Neural crest cell (in vitro differentiated cells): ENCODE measurements at places on chromosomes 16 and 17.

DNA sequence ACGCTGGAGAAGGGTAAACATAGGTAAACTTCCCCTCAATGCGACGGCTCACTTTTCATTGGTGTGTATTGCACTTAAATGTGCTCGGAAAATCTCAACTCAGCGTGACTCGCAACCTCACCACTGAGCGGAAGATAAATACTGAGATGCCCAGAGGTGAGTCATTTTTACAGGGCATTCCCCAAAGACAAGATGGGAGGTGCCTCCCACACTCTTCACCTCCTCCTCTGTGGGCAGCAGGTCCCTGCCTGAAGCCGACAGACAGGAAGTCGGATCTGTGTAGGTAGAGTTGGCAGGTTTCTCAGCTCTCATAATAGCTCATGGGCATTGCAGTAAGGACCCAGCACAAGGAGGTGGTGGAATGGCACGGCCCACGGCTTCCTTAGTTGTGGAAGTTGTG is 274.6 kb upstream of the HSBP1 start:
- no peak for DNase-seq

- DNase-seq, result no peak
Measured at GRCh38 chr17:54439816-54440215, 460.8 kb upstream of the TOM1L1 start.

DNA sequence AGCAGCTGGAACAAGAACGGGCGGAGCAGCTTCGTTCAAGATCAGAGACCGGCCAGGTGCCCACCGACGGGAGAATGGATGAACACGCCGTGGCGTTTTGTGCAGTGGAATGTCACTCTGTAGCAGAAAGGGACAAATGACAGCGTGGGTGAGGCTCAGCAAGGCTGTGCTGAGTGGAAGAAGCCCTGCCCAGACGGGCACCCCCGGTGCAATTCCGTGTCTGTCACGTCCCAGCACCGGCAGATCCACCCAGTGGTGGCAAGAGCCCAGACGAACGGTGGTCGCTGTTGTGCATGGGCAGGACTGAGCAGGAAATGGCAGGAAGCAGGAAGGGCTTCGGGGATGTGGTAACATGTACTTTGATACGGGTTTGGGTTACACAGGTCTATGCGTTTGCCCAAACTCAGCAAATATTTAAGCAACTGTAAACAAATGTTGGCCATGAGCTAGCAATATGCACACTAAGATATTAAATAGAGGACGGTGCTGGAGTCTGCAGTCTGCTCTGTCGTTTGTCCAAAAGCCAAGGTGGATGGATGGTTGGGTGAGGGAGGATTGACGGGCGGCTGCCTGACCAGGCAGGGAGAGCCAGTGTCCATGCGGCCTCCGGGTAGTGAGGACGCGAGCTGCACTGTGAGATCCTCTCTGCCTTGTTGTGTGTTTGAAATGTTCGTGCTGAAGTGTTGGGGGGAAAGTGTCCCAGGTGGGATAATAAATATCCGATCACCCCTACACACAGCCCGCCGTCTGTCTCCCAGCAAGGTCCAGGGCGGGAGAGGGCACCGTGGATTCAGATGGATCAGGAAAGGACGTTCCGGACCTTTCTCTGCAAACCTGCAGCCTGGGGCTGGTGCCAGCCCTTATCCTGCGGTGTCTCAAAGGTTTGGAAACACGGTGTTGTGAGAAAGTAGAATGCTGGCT is 48.4 kb downstream of the COX4I1 start:
- DNase-seq, result no peak

GRCh38 chr16:1126586-1126985 is 26.3 kb upstream of the CACNA1H start:
- DNase-seq, result no peak

GRCh38 chr17:67456103-67456502 is 79.0 kb downstream of the PITPNC1 start:
- no peak for DNase-seq

DNA sequence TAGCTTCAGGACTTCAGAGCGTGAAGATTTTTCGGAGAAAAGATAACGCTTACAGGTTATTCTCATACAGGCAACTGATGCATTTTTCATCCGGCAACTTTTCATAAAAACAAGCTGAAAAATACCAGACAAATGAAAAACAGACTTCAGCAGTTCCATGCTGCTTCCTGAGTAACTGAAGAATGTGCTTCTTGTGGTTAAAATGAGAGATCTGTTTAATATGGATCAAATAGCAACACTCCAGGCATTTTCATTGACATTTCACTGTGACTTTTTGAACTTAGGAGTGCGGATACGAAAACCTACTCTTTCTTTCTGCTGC is 705 bp upstream of the PITPNC1 start:
- no peak for DNase-seq

DNA sequence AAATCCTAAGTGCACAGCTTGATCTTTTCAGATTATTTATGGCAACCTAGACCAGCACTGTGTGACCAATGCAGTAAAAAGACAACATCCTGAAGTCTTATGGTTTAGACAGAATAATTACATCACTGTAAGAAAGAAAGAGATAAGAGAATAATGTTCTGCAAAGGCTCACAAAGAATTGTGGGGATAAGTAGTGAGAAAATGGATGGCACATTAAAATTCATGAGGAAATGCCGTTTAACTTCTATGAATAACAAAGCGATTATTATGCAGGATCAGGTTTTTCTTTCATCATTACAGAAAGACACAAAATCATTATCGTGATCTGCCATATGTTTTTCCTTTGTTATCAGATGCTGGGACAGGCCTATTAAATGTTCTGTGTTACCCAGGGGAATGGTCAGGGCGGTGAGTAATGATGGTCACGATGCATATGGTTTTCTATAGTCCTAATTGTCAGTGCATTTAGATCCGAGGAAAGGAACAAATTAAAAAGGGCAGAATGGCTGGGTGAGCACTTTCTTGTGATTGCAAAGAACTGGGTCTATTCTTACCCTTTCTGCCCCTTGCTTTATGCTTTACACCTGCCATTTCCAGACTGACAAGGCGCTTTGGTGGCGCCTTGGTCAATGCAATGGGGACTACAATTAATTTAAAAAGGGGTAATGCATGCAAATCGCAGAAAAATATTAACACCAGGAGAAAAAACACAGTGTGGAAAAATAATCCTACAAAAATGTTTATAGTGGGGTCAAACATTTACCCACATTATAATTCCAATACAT is 18.1 kb upstream of the DHX40 start:
- DNase-seq, result no peak

GRCh38 chr16:27805828-27806351 is 255.9 kb downstream of the KATNIP start:
- no peak for DNase-seq

- no peak for DNase-seq
Measured at GRCh38 chr17:61537264-61537771, 53.7 kb downstream of the NACA2 start.

GRCh38 chr16:85334718-85335583 is 222.7 kb upstream of the CIBAR2 start:
- peak; percentile 21 for DNase-seq

GRCh38 chr17:32912218-32912897 is 15.6 kb upstream of the TMEM98 start:
- DNase-seq, result no peak

GRCh38 chr17:30296499-30297080 is 4.8 kb upstream of the BLMH start:
- DNase-seq, result no peak

DNA sequence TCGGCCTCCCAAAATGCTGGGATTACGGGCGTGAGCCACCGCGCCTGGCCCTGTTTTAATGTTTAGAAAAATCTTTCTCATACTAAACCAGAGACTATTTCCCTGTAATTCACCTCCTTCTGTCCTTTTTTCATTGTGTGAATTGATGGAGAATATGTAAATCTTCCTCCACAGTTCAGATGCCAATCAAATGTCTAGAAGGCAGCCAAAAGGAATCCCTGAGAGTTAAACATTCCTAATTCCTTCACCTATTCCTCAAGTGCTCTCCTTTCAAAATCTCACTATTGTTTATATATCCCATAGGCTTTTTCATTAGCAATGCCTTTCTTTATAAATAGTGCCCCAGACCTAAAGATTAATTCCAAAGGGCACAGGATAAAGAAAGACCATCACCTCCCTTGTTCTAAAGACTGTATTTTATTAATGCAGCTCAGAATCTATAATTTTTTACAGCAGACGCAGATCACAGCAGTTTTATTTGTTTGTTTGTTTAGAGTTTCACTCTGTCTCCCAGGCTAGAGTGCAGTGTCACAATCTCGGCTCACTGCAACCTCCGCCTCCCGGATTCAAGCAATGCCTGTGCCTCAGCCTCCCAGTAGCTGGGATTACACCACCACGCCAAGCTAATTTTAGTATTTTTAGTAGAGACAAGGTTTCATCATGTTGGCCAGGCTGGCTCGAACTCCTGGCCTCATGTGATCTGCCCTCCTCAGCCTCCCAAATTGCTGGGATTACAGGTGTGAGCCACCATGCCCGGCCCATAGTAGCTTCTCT is 30.5 kb downstream of the COPZ2 start:
- DNase-seq, result no peak

GRCh38 chr16:47724115-47724785 is 263.1 kb downstream of the PHKB start:
- no peak for DNase-seq

- DNase-seq, result no peak
Measured at GRCh38 chr16:66020046-66020445, 346.4 kb upstream of the CDH5 start.

- DNase-seq, result no peak
Measured at GRCh38 chr17:57948555-57949420, 6.4 kb downstream of the CUEDC1 start.

- DNase-seq, result no peak
Measured at GRCh38 chr17:57902800-57903759, 52.1 kb downstream of the CUEDC1 start.

DNA sequence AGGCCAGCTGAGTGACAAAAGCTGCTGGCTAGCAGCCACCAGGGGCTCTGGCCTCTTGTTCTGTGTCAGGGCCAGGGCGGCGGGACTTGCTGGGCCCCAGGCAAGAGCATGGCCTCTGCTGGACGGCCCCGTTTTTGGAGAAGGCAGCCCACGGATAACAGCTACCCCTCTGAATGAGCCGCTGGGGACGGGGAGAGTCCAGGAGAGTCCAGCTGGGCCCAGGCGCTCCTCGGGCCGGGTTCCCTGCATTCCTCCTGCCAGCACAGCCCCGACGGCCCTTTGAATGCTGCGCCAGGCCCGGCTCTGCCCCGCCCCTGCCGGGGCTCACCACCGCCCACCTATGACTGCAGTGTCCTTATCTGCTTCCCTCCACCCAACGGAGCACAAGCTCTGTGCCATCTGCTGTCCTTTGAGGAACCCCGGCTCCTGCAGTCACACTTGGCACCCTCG is 33.4 kb downstream of the SLC7A5 start:
- DNase-seq, result no peak

- DNase-seq, result no peak
Measured at GRCh38 chr16:749010-749409, 8.2 kb upstream of the CIAO3 start.

- no peak for DNase-seq
Measured at GRCh38 chr17:1779571-1780131, 17.8 kb downstream of the SERPINF1 start.

DNA sequence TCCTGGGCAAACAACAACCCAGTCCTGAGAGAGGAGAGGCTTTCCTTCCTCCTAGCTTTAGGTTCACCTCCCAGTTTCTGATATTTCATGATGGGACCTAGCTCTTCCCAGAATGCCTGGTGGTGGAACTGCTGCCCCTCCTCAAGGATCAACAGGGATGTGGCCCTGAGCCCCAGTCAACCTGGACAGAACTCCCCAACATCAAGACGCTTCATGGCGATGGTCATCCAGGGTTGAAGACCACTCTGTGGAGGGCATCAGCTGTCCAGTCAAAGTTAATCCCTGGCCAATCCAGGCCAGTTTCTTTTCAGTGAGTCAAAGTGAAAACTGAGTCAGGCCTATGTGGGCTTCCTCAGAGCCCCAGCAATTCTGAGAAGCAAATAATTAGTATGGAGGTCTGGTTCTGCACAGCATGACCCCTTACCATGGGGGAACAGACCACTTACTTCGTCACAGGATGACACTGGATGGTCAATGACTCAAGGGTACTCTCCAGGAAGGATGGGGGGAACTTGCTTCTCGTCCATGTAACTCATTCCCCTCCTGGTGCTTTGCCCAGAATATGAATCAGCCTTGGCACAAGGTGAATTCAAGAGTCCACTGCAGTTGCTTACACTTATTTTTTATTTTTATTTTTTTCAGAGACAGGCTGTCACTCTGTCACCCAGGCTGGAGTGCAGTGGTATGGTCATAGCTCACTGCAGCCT is 14.7 kb upstream of the XYLT2 start:
- DNase-seq, result no peak

- no peak for DNase-seq
Measured at GRCh38 chr16:2469399-2470233, 1.5 kb upstream of the NTN3 start.

- no peak for DNase-seq
Measured at GRCh38 chr16:79436885-79437284, 163.7 kb downstream of the MAF start.

GRCh38 chr17:3917391-3917931 is 1.2 kb upstream of the P2RX1 start:
- no peak for DNase-seq

DNA sequence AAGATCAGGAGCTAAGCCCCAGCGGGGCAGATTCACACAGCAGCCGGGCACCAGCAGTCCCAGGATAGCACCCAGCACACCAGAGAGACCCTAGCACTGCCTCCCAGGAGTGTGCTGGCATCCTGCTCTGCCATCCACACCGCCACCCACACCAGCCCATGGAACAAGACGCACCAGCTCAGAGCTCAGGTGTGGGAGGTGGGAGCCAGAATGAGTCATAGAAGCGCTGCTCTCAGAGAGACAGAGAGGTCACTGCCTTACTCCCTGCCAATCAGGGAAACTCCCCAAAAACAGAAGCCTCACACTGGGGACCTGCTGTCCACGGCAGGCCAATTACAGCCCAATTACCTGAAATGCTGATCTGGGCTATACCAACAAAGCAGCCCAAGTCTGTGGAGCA is 64.9 kb downstream of the CDYL2 start:
- DNase-seq, result no peak

GRCh38 chr17:31437720-31438400 is 46.4 kb downstream of the RAB11FIP4 start:
- DNase-seq, result no peak

- no peak for DNase-seq
Measured at GRCh38 chr16:14252860-14253259, 181.7 kb downstream of the MRTFB start.

GRCh38 chr16:81513204-81514040 is 68.8 kb downstream of the CMIP start:
- no peak for DNase-seq

GRCh38 chr16:55703003-55704001 is 47.5 kb downstream of the SLC6A2 start:
- DNase-seq, result peak; percentile 26

GRCh38 chr17:78357177-78357586 is 2.7 kb downstream of the SOCS3 start:
- no peak for DNase-seq
